ENCODE measurements at places on chromosomes 16 and 17. TPM values are rescaled to one million over a fixed set of nuclear protein-coding genes. Genes with fewer than 3 reads are reported as not detected.

The ABCA6 gene
- 0.93 TPM for total RNA-seq

The DYNLRB2 gene
- not detected for total RNA-seq

The PLLP gene
- total RNA-seq = 3.1 TPM

The SDR42E2 gene
- not detected for total RNA-seq

The SLC38A8 gene
- 0.34 TPM for total RNA-seq

The CBX2 gene
- 2.8 TPM for total RNA-seq

The G6PC1 gene
- not detected for total RNA-seq

The KCNH6 gene
- total RNA-seq = not detected

The CCL14 gene
- total RNA-seq = not detected

The GCGR gene
- total RNA-seq = not detected

The IGFALS gene
- not detected for total RNA-seq

The DOC2B gene
- total RNA-seq = under 0.01 TPM

The KRT33B gene
- total RNA-seq = 59.1 TPM

The NPIPA2 gene
- 1.1 TPM for total RNA-seq

The SCNN1G gene
- total RNA-seq = 0.14 TPM

The SLC6A4 gene
- 0.34 TPM for total RNA-seq

The GPRC5C gene
- total RNA-seq = 7.2 TPM

The KCNJ2 gene
- total RNA-seq = under 0.01 TPM

The TBC1D3G gene
- total RNA-seq = not detected

The SOX9 gene
- total RNA-seq = 4.4 TPM

The MT4 gene
- total RNA-seq = not detected

The PLCD3 gene
- 185 TPM for total RNA-seq

The TPSG1 gene
- not detected for total RNA-seq

The FBXW10B gene
- total RNA-seq = 1.0 TPM

The CORO6 gene
- 1.0 TPM for total RNA-seq

The MT1A gene
- total RNA-seq = not detected

The CAMTA2 gene
- 7.9 TPM for total RNA-seq

The ESRP2 gene
- total RNA-seq = 50.6 TPM

The C17orf107 gene
- total RNA-seq = 4.4 TPM

The OVCA2 gene
- total RNA-seq = 91.2 TPM

The FOXC2 gene
- total RNA-seq = 0.78 TPM

The CFAP97D1 gene
- total RNA-seq = 0.07 TPM

The PER1 gene
- total RNA-seq = 74.1 TPM

The CLUH gene
- 57.1 TPM for total RNA-seq

The HID1 gene
- total RNA-seq = 0.71 TPM

The PIK3R6 gene
- not detected for total RNA-seq

The C16orf74 gene
- total RNA-seq = 51.1 TPM

The MMP2 gene
- total RNA-seq = 29.1 TPM
